Stimulated activated CD4-positive, alpha-beta T cell treated with anti-CD3 and anti-CD28 coated beads, Interleukin-15, amount 100 ng/mL, for 48 hours (primary cell): ENCODE measurements at places on chromosomes 1 and 21.

GRCh38 chr1:111227434-111227833 lies at the start of gene CHI3L2:
Gene CHI3L2 (plus strand): TSS chr1:111227713. CDS start chr1:111227730, 17 bp downstream.
- DNase-seq = no peak

- no peak for DNase-seq
Measured at GRCh38 chr1:153253693-153254092, 5.8 kb upstream of the LORICRIN start.

DNA sequence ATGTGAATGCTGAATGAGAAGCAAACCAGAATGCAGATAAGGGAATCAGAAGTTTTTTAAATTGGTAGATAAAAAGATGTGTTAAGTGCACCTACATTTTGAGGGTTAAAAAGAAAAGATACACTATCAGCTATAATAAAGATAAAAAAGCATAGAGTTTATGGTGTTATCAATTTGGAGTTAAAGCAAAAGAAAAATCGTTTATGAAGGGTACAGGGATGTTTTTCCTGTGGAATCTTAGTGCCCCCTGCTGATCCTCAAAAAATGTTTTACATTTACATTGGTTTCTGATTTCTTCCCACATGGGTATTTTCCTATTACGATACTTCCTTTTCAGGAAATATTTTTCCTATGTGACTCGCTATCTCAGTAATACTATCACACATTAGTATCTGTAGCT lies 293.5 kb downstream of the MRPL39 start:
- no peak for DNase-seq

DNA sequence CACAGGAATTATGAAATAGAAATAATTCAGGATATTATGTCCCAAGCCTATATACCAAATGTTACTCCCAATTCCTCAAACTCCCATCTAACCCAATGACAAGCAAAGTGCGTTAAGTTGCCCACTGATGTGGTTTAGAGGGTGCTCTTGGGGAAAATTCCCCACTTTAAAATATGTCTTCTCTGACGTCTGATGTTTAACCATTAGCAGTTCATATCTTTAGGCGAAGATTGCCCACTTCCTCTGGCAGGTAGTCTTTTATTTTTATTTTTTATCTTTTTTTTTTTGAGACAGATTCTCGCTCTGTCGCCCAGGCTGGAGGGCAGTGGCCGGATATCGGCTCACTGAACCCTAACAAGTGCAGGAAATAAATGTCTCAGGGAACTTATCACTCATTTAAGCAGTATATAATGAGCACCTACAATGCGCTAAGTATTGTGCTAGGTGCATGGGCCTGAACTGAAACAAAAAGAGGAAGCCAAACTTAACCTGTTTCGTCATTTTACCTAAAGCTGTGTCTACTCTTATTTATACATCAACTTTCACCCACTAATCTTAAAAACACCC lies 1.3 kb upstream of the LYST start:
- DNase-seq = no peak

DNA sequence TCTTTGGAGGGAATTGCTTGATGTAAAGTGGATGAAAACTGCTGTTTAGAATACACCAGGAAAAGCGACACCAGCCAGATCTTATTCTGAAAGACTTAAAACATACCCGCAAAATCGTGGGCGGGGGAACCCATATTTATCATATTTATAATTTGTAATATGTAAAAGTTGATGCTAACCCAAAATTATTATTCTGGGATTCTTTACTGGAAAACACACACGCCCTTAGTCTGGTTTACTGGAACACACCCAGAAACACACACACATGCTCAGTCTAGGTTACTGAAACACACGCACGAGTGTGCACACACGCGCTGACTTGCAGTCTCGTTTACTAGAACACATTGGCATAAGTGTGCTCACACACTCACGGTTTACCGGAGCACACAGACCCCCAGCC lies 32.5 kb downstream of the ATP5PO start:
- no peak for DNase-seq

DNA sequence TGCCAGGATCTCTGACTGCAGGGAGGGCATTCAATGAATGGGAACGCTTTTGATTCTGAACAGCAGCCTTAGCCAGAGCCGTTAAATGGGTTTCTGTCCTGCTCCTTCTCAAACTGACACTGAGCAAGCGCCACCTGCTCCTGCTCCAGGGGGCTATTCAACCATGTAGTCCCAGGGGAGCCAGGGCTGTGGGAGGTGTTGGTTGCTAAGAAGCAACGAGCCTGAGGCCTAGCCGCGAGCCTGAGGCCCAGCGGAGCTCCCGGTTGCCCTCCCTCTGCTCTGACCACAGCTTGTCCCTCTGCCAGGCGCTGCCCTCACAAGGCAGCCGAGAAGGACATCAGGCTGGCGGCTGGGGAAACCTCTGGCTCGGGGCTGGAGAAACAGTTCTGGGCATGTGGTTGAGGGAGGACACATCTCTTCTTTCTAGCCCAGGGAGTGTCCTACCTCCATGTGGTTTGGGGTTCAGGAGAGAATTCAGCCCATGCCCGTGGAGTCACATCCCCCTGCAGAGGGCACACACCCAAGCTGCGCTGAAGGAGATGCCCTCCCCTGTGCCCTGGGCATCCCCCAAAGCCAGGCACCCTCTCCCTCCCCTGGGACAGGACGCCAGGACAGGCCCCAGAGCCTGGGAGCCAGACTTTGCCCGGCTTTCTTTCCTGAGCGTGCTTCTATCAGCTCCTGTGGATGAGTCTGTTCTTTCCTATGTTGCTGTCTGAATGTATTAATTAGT lies 18.0 kb downstream of the PCP4 start:
- no peak for DNase-seq

DNA sequence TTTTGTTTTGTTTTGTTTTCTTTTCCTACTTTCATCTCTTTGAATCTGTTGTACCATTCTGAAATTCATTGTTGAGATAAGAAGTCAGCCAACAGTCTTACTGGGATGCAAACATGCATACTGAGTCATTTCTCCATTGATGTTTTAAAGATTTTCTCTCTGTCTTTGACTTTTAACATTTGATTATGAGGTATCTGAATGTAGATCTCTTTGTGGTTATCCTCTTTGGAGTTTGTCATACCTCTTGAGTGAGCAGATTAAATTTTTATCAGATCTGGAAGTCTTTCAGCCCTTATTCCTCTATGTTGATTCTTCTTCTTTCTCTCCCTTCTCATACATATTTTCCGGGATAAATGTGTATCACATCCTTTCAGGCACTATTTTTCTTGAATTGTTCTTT lies 406.9 kb upstream of the NCAM2 start:
- DNase-seq = no peak

DNA sequence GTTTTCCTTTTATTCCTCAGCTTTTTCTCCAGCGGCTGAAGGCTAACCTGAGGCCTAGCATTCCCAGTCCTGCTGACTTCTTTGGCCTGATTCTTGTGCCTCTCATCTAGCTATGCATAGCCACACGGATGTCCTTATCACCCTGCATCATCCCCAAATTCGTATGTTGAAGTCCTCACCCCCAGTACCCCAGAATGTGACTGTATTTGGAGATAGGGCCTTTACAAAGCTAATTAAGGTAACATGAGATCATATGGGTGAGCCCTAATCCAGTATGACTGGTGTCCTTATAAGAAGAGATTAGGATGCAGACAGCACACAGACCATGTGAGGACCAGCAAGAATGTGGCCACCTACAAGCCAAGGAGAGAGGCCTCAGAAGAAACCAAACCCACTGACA lies 44.6 kb downstream of the CDCP2 start:
- no peak for DNase-seq

GRCh38 chr1:220983877-220984635 lies 104.8 kb downstream of the HLX start:
- DNase-seq = no peak

- DNase-seq = no peak
Measured at GRCh38 chr1:66452982-66453381, 81.0 kb upstream of the SGIP1 start.

GRCh38 chr1:183227422-183228346 lies 41.6 kb downstream of the LAMC2 start:
- DNase-seq = no peak

GRCh38 chr1:93501399-93501798 lies 53.5 kb downstream of the FNBP1L start:
- no peak for DNase-seq

- DNase-seq = no peak
Measured at GRCh38 chr1:241847540-241847795, 536 bp upstream of the EXO1 start.

- DNase-seq = no peak
Measured at GRCh38 chr1:104919188-104919587, 1169.5 kb downstream of the AMY1C start.

DNA sequence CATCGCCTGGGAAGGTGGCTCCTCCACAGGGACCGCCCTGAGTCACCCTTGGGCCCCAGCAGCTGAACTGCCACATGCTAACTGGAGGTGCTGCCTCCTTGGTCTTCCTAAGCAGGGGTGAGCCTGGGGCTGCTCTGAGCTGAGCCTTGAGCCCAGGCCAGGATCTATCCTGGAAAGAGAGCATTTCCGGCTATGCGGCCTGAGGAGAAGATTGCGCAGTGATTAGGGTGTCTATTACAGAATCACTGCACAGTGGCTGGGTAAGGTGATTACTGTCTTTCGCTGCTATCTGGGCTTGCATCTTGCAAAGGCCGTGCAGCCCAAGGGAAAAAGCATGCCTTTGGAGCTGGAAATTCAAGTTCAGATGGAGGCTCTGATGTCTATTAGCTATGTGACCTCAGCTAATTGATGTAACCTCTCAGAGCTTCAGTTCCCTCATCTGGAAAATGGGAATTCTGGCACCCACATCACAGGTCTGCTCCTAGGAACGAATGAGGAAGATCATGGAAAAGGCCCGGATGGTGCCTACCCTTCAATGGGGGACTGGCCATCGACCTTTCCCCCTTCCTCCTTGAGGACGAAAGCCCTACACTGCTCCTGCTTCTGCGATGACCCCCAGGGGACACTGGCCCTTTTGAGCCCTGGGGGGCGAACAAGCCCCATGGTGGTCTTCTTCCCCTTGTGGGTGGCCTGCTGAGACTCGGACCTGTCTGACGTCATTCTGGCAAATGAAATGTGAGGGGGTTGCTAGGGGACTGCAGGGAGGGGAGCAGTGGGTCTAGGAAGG lies 38.0 kb downstream of the GPR161 start:
- DNase-seq = no peak

DNA sequence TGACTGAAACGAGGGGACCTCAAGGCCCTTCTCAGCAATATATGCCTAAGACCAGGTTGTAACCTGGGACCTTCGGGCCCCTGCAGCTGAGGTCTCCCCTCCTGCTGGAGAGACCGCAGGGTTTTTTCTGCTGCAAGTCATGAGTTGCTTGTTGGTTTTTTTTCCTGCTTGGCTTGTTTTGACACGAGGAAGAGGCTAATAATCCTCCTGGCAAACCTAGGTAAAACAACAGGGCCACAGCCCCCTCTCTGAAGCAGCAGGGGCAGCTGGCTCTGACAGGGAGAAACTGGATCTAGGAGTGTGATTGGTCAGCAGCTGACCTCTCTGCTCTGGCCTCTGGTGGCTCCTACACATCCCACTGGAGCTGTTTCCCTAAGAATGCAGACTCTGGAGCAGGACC lies 69.0 kb downstream of the CD34 start:
- no peak for DNase-seq

DNA sequence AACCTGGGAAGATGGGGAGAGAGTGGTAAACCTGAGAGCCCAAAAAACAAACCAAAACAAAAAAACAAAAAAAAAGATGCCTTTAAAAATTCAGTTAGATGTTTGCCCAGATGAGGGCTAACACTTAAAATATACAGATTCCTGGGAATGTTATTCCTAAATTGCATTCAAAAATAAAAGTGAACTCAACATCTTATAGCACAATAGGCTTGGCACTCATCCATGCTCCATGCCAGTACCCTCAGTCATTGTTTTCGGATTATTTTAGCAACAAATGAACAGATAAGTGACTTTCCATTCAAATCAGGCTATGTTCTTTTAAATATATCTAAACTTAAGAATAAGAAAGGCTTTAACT lies 3.7 kb downstream of the ATP1A1 start:
- DNase-seq = no peak

GRCh38 chr1:67274623-67275325 lies 32.9 kb upstream of the IL12RB2 start:
- no peak for DNase-seq

DNA sequence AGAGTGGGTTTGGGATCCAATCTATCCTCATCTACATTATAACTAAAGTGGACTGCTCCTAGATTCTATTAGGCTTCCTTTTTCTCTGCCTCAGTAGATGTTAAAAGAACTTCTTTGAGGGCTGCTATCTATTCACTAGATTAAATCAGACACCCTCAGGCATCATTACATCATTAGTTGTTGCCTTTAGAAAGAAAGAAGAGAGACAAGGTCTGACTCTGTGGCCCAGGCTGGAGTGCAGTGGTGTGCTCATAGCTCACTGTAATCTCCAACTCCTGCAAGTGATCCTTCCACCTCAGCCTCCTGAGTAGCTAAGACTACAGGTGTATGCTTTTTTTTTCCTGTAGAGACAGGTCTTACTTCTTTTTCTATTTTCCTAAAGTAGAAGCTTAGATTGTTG lies 71.1 kb upstream of the EXO1 start:
- DNase-seq = no peak

DNA sequence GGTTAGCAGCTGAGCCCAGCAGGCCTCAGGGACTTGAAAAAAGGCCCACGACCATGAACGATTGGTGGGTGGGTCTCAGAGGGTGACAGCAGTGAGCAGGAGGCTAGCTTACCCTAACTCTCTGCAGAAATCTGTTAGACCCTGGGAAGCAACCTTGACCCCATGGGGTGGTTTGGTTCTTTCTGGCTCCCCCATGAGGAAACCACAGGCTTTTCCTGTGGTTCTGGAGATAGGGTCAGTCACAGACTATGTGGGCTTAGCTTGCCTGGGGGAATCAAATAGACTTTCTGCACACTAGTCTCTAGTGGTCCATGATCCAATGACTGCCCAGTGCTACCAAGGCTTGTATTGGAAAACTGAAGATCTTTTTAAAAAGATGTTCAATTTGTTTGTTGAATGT lies 118.1 kb downstream of the PLXNA2 start:
- DNase-seq = no peak

- no peak for DNase-seq
Measured at GRCh38 chr1:40872276-40872675, 10.1 kb upstream of the CITED4 start.

DNA sequence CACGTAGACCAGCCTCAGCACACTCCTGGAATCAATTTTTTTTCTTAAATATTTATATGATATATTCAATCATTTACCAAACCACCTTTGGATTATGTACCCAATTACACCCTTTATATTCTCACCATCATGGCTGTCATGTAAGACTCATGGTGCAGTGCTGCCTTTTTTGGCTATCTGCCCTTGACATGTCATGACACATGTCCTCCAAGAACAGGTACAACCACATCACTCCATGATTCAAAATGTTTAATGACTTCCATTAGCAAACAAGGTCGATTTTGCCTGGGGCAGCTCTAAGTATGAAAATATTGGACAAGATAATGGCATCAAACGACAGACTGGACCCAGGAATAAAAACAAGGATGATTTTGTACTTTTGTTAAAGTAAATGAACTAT lies 861.1 kb upstream of the ADAMTS5 start:
- no peak for DNase-seq

- no peak for DNase-seq
Measured at GRCh38 chr21:42079008-42079938, 8.2 kb downstream of the UMODL1 start.

GRCh38 chr1:94646786-94647555 lies 105.4 kb upstream of the F3 start:
- DNase-seq = no peak

- DNase-seq = no peak
Measured at GRCh38 chr1:161921990-161922389, 101.7 kb downstream of the OLFML2B start.
